ENCODE measurements at places on chromosomes 7 and 10.
A peak's percentile ranks its signal among the peaks of the same experiment; 100 is the strongest.

DNA sequence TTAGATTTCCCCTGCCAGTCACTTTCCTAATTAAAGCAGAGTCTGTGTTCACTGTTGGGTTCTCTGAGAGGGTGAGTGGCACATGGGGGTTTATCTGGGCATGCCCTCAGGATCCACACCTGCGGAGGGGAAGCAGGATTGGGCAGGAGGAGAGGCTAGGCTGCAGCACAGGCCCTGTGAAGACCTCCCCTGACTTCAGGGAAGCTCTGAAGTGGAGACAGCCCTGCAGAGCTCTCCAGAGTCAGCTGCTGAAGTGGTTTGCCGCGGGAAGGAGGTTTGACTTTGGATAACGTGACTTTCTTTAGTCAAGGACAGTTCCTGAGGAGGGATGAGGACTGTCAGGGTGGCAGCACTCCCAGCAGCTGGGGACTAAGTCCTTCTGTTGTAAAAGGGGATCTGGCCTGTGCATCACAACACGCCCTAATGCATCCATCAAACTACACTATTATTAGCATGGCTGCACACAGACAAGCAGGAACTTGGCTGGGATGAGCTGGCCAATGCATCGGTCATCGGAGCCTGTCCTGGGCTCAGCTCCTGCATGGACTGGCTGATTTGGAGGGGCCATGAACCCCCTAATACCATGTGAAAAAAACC is 50.9 kb upstream of the LEP start:
- H3K4me1 ChIP-seq = no peaks in the 10 kb centered on the region
- no peak overlapping the region for H3K27ac ChIP-seq
- no peak for DNase-seq
- peaks cover 72% of the 10 kb centered on the region for H3K27me3 ChIP-seq
- H3K4me3 ChIP-seq = no peak overlapping the region

GRCh38 chr7:8638076-8638475 is 204.7 kb downstream of the NXPH1 start:
- H3K27me3 ChIP-seq = no peaks in the 10 kb centered on the region
- H3K36me3 ChIP-seq = no peaks in the 10 kb centered on the region
- H3K4me1 ChIP-seq = peaks cover 18% of the 10 kb centered on the region
- no peak for DNase-seq

DNA sequence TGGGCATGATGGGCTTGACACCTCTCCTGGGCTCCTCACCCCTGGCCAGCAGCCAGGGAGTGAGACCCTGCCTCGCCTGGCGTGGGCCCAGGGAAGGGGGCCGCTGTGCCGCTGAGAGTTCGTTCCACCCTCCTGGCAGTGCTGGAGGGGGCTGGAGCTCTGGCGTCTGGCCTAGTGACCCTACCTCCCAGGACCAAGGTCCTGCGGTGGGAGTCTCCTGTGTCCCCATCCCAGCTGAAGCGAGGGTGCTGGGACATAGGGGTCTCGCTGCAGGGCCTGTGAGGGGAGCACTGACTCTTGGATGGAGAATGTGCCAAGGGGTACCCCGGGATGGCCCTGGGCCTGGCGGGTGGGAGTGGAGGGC is 1.2 kb downstream of the GTF2IRD1 start:
- H3K36me3 ChIP-seq = peaks cover 24% of the 10 kb centered on the region
- no peaks in the 10 kb centered on the region for H3K4me1 ChIP-seq
- H3K4me3 ChIP-seq = peak overlapping the region; percentile 70

DNA sequence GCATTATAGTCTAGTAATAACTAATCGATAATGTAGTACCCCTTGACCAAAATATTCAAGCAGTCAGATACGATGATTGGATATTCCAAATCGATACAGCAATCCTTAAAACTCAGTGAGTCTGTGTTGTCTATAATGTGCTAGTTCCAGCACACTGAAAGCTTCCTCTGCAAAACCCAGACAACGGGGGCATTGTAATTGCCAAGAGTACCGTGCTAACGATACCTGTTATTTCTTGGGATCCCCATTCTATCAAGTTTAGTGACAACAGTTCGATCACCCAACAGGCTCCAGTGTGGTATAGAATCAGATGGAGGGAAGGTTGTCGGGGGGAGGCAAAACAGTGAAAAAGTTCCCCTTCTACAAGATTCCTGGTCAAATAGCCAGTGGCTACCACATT is 865 bp downstream of the ZNF438 start:
- peaks cover 38% of the 10 kb centered on the region for H3K4me1 ChIP-seq
- no peaks in the 10 kb centered on the region for H3K27me3 ChIP-seq
- peak overlapping the region; percentile 42 for H3K27ac ChIP-seq
- peak overlapping the region; percentile 82 for H3K4me3 ChIP-seq
- DNase-seq = peak; percentile 14

All from Calu3 (cell line).